ENCODE measurements at places on chromosomes 6 and 20.

DNA sequence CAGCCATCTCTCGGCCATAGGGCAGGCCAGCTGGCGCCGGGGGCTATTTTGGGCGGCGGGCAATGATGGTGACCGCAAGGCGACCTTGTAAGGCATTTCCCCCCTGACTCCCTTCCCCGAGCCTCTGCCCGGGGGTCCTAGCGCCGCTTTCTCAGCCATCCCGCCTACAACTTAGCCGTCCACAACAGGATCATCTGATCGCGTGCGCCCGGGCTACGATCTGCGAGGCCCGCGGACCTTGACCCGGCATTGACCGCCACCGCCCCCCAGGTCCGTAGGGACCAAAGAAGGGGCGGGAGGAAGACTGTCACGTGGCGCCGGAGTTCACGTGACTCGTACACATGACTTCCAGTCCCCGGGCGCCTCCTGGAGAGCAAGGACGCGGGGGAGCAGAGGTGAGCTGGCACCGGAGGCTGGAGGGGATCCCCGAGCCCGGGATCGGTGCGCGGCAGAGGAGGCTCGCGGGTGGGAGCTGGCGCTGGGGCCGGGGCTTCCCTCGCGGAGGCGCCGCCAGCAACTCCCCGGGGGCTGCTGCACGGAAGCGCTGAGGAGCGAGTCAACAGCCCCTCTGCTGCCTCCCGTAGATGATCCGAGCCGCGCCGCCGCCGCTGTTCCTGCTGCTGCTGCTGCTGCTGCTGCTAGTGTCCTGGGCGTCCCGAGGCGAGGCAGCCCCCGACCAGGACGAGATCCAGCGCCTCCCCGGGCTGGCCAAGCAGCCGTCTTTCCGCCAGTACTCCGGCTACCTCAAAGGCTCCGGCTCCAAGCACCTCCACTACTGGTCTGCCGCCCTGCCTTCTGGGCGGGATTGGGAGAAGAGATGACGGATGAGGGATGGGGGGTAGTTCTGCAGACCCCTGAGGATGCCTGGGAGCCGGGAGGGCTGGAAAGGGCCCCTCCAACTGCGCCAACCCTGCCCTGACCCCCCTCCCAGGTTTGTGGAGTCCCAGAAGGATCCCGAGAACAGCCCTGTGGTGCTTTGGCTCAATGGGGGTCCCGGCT, at the start of the genes CTSA and NEURL2:
CTSA (plus strand) TSS at position 351 of the 999 bp plus-strand sequence; CDS start at position 585, 234 bp downstream.
NEURL2 (minus strand) TSS at position 224 of the 999 bp plus-strand sequence; CDS start at position 7, 217 bp downstream.
- peak; percentile 79 for DNase-seq

GRCh38 chr6:130020073-130020906, 1.9 kb downstream of the L3MBTL3 start:
- peak; percentile 20 for DNase-seq

DNA sequence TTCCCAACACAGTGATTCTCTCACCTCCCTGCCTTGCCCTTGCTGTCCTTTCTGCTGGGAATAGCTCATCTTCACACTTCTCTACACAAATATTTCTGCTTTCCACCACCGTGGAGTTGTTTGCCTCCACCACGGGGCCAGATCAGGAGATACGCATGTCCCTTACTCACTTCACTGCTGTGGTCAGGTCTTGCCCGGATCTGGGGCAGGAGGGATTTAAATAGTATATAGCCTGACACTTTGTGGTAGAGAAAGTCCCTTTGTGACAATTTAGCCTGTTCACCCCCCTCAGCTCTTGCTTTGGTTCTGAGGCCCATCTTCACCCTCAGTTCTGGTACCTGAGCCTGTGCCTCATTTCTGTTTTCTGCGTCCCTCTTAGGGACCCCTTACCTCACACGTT, 92.6 kb upstream of the PREP start:
- no peak for DNase-seq

DNA sequence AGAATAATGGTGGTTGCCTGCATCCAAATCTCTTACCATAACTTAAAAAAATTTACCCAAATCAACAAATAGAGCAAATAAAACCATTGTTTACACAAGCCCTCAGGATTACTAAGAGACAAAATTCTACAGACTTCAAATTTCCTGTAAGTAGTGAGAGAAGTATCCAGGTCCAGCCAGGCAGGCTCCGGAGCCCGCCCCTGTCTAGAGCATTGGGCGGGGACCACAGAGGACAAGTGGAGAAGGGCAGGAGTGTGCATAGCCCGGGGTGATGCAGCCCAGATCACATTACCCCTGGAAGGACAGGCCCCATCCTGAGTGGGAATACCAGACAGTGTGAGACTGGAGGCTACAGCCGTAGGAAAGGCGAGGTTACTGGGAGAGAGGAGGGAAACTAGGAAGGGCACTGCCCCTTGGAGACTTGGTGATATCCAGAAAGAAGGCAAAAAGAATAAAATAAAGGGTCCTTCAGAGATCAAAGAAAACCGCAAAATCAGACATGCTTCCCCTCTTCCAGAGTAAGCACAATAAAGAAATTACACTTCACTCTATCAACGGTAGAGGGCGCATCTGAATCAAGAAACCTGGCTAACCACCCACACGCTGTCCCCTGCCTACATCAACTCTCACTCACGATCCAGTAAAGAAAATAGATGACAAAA, 26.6 kb downstream of the RIN2 start:
- DNase-seq, result peak; percentile 12

DNA sequence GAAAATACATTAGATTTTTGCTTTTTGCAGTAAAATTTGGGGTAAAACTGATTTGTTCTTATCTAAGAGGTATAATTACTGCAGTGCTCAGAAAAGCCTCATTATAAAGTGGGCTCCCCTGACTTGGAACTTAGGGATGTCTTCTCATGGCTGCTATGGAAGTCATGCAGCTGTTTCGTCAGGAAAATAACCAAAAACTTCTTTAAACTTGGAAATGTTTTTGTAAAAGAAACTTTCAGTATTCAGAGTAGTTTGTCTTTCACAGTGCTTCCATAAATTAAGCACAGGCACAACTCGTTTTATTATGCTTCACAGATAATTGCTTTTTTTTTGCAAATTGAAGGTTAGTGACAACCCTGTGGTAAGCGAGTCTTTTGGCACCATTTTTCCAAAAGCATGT, 6.8 kb downstream of the MAPK14 start:
- no peak for DNase-seq

GRCh38 chr20:36144336-36144735, 10.2 kb upstream of the EPB41L1 start:
- no peak for DNase-seq

GRCh38 chr6:79984261-79984660, 20.2 kb upstream of the TTK start:
- DNase-seq, result no peak

- DNase-seq, result no peak
These were observed 180.5 kb downstream of the ISM1 start for GRCh38 chr20:13401596-13401995.

DNA sequence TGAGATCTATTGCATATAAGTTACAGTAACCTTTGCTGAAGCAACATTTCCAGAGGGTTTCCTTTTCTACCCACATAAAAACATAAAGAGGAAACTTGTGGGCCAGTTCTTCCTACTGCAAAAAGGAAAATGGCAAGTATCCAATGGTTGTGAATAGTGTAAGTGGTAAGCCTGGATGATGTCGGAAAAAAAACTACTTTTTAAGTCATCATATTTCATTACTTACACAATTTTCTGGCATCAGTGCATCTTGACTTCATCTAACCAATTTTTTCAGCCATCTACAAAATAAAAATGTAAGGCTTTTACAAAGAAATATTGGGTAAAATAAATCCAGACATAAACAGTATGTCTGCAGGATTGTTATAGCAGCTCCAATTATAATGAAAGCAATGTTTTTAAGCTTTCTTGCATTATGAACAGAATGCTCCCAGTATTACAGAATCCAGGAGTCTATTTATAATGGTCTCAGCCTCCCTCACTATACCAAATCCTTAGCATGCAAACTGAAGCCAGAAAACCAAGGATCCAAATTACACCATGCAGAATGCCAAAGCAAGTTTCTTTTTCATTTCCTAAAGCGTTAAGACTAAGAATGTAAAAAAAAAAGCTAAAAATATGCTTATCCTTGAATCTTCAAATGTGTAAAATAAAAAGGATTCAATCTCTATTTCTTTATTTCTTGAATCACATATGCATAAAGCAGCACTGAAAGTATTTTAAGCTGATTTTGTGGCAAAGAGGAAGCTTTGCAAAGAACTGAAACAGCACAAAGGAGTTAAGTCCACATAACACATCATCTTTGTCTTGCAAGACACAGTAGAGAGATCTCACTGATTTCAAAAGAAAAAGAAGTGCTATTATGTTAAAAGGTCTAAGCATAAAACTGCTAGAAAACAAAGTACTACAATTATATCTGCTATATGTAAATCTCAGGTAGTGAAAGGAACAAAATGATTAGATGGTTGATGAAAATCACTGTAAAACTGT, 126.8 kb upstream of the HMGCLL1 start:
- DNase-seq, result no peak

GRCh38 chr6:159914565-159914923, 23.8 kb downstream of the MAS1 start:
- DNase-seq, result no peak

DNA sequence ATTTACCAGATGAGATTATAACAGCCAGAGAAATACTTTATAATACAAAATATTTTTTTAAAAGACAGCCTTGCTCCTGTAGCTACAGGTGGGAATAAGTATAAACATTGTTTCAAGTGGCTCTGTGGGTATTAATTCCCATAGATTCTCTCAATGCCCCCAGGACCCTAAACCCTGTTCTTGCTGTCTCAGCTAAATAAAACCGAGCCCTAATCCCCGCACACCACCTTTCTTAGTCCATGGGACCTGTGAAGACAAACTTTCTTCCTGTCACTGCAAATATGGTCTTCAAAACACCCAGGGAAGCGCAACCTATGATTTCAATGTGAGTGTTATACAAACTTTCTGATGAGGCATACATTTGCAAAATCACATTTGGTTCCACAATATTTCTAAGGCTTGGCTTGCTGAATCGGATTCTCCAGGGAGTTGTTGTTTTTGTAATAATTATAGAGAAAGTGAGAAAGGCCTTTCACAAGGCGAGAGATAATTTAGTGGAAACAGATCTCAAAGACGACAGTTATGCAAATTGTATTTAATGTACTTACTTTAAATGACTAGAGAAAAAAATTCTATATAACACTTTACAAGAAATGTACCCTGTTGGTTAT, 11.1 kb downstream of the SMLR1 start:
- DNase-seq, result no peak

DNA sequence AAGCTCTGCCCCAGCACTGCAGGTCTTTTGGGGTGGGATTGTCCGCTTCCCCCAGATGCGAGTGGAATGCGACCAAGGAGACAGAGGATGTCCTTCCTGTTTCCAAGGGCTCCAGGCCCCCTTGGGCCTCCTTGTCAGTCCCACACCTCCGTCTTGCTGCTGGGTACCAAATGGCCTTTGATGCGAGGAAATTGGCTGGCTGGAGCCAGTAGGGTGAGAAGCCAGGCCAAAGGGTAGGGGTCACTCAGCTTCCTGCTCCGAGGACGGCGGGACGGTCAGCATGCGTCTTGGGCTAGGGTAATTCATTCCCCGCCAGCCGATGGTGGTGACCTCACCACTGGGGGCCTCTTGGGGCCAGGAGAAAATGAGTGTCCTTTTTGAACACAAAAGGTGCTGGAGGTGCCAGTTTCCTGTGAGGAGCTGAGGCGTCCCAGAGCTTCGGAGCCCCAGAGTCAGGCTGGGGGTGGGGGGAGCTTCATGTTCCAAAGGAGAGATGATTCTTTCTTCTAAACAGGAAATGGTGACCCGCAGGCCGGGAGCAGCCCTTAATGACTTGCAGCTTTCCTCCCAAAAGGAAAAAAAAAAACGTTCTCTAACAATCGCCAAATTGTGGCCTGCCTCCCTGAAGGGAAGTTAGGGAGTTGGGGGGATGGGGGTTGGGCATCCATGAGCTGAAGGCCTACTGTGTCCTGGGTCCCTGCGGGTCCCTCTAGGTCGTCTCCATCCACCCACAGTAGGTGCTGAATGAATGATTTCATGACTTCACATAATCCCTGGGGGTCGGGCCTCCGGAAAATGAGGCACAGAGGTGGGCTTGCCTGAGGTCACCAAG, 6.7 kb downstream of the SNAI1 start:
- no peak for DNase-seq

DNA sequence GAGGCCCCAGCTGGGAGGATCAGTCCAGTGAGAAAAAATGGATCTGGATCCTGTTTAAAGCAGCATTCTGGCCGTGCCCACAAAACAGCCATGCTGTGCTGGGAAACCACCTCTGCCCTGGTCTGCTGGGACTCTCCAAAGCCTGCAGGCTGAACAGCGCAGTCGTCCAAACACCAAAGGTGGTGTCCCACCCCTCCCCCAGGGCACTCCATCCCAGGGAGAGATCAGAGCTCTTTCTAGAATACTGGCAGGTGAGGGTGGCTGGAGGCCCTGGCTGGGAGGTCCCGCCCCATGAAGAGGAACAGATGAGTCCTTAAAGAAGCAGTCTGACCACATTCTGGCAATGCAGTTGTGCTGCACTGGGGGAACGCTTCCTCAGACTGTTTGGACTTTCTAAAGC, 84.6 kb downstream of the MRAP2 start:
- no peak for DNase-seq

GRCh38 chr6:111949546-111949945, 76.3 kb upstream of the FYN start:
- DNase-seq, result no peak

GRCh38 chr20:57810511-57811373, 100.9 kb upstream of the PMEPA1 start:
- no peak for DNase-seq

DNA sequence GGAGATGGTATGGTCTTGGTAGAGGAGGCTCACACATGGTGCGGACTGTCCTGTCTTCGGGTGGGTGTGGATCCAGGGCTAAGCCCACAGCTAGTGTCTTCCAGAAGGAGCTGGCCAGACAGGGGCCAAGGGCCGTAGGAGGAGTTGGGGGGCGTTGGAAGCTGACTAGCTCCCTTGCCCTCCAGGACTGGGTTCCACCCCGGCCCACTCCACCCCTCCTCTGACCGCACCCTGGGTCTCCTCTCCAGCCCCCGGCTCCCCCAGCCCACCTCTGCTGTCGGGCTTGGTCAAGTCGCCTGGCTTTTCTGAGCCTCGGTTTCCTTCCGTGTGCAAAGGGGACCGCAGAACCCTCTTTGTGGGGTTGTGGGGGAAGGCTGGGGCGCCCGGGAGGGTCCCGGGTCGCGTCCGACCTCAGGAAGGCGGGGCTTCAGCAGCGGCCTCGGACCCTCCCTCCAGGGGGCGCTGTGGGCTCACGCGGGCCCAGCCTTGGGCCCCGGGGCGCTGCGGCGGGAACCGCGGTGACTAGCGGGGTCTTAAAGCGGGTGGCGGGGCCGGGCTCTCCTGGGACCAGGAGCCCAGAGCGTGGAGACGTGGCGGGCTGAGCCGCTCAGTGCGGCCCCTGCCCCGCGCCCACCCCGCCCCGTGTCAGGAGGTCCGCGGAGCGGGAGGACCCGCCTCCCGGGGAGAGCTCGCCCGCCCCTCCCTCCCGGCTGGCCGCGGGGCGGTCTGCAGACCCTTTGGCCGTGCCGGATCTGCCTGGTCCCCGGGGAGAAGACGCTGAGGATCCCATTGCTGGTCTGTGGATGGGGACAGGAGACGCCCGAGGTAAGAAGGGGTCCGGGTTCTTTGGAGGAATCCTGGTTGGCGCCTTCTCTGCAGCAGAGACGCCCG, 5.4 kb downstream of the NPBWR2 start:
- DNase-seq, result peak; percentile 68

DNA sequence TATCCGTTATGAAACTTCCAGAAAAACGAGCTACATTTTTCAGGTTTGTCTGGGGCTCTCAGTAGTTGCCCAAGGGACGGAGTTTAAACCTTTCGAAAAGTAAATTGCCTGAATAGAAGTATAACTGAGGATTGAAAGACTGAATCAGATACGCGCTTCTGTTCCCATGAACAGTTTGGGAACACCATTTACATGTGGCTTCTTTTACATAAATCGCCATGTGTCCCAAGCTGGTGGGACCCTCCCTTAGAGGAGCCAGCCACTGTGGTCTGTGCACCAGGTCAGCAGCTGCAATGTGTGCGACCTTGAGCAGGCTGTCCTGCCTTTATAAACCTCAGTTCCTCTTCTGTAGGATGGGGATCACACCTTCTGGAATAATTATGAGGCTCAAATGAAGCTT, 11.0 kb downstream of the ENTPD6 start:
- DNase-seq, result no peak
